ENCODE measurements at places on chromosomes 2 and 18.

DNA sequence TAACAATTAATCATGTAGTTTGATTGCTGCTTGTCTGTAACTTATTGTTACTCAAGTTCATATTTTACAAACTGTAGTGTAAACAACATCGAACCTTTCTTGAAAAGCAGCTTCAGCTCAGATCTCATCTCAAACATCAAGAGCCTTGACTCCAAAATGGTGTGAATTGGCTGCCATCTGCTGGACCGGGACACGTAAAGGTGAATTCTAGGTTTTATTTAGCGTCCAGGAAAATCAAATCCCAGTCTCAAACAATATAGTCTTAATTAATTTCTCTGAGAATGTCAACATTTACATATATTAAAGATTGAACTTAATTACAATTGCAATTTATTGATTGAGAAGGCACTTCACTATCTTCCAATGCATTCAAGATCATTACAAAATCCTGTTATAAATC, 453.0 kb downstream of the GALR1 start:
- peak; percentile 4 for DNase-seq

GRCh38 chr2:131584380-131584779, 56.7 kb downstream of the CCDC74A start:
- no peak for DNase-seq

- DNase-seq = no peak
Measured at GRCh38 chr18:36623091-36623490, 205.7 kb downstream of the TPGS2 start.

- no peak for DNase-seq
Measured at GRCh38 chr2:98564541-98565132, 43.7 kb downstream of the COA5 start.

DNA sequence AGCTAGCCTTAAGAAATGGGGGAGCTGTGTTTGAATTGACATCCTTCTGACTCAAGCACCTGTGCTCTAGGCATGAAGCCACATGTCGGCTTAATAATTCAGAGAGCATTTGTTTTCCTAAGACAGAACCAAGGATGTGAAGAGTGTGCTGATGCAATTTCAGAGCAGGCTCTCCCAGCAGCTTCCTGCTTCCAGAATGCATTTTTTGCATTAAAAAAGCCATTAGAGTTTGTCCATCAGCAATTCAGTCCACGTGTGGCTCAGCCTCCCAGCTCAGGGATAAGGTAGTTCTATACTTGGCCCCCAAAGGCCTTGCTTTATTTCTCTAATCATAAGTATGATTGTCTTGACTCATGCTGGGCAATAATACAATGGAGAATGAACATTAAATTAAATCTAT, 37.7 kb downstream of the DOCK10 start:
- no peak for DNase-seq

DNA sequence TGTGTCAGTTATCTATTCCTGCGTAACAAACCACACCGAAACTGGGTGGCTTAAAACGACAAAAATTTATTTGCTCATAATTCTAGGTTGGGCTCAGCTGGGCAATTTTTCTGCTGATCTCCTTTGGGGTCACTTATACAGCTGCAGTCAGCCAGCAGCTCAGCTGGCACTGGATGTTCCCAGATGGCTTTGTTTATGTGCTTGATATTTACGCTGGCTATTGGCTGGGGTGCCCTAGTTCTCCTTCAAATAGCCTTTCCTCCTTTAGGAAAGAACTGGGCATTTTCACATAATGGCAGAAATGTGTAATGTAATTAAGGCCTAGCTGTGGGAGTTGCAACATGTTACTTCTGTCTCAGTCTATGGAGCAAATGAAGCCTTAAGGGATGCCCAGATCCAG, 142.2 kb downstream of the B3GNT2 start:
- DNase-seq = no peak
